ENCODE measurements at places on chromosomes 12 and 14.

DNA sequence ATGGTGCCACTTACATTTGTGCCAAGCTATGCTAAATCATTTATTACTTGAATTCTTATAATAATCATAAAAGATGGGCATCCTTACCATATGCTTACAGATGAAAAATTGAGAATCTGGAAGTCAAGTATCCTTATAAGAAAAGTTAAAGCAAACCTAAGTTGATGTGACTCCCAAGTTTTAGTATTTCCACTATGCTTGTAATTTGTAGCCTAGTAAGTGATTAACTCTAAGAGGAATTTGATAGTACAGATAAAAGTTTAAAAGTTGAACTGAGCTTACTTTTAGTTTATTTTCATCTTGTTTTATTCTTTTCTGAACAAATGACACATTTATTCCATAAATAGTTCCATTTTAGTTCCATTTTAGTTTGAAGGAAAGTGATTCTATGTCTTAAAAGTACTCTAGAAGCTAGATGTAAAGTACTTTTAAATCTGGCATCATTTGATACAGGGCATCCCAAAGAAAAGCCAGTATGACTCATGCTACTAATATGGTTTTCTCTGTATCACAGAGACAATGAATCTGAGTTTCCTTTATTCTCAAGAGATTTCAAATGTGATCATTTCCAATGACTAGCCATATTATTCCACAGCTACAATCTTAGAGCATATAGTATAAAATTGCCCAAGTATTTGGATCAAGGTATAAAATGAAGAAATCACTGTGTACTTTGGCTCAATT, 596.0 kb downstream of the SLC16A7 start:
- DNase-seq: peak; percentile 72

DNA sequence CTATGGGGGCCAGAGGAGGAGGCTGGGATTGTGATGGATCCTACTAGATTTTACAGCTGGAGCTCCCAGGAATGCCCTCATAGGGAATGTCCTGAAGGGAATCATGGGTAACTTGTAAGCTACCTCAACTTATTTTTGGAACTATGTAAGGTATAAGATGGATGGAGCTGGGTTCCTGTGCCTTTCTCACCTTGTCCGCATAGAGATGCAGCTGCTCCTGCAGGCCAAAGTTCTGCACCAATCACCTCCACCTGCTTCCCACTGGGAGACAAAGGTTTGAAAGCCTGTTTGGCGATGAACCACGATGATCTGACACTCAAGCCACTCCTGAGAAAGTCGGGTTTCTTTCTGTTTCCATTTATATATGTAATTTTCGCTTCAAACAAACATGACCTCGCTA, 648 bp upstream of the AKAP5 start:
- DNase-seq: no peak

- DNase-seq: no peak
These were observed 25.8 kb upstream of the G2E3 start for GRCh38 chr14:30533126-30533525.

GRCh38 chr12:112352921-112353320, 29.3 kb downstream of the HECTD4 start:
- DNase-seq: no peak

- DNase-seq: no peak
These were observed 165.5 kb upstream of the DYRK2 start for GRCh38 chr12:67482751-67483661.

- no peak for DNase-seq
These were observed 52.2 kb upstream of the TRHDE start for GRCh38 chr12:72219937-72220336.

DNA sequence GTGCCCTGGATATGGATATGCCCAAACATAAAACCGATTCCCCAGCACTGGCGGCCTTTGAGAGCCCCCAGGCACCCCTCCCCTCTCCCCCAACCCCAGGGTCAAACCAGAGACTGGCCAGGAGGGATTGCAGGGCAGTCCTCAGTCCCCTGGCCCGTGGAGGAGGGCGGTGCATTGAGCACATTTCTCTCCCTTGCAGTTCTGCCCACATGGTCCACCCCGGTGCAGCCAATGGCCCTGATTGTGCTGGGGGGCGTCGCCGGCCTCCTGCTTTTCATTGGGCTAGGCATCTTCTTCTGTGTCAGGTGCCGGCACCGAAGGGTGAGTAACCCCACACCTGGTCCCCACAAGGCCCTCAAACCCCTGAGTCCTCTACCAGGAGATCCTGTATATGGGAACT, 3.4 kb upstream of the GPR162 start:
- DNase-seq: no peak

- no peak for DNase-seq
These were observed 290.4 kb upstream of the TBX3 start for GRCh38 chr12:114974333-114974732.

DNA sequence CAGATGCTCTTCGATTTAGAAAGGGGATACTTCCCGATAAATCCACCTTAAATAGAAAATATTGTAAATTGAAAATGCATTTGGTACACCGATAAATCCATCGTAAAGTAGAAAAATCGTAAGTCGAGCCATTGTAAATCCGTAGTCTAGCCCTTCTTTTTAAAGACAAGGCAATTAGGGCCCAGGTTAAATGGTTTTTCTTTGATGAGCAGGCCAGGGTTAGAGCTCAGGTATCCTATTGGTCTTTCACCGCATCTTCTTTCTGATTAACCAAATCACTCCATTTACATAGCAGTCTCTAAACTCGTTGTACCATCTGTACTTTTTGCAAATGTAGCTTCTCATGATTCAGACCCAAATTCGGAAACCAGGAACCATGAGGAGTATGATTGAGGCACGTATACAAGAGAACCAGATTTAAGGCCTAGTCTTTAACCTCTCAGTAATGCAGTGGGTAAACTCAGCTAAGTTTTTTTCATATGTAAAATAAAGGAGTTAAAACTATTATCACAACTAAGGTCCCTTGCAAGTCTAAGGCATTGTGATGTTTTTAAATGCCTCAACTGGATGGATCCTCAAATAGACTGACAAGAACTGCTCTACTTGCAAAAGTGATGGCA, 2.2 kb upstream of the YAF2 start:
- DNase-seq: no peak

- DNase-seq: no peak
These were observed 84.2 kb upstream of the TMEM263 start for GRCh38 chr12:106871477-106871876.

GRCh38 chr12:6416596-6416995, 28.2 kb upstream of the CD27 start:
- DNase-seq: no peak

DNA sequence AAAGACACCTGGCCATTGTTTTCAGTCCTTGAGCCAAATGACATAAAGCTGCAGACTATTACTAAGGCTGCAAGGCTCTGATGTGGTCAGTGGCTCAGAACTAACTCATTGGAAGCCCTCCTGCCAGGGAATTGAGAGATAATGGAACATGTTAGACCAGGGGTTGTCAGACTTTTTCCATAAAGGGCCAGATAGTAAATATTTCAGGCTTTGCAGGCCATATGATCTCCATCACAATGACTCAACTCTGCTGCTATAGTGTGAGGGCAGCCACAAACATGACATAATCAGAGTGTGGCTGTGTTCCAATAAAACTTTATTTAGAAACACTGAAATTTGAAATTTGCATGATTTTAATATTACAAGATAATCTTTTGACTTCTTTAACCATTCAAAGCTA, 140.3 kb downstream of the TMEM30B start:
- no peak for DNase-seq

DNA sequence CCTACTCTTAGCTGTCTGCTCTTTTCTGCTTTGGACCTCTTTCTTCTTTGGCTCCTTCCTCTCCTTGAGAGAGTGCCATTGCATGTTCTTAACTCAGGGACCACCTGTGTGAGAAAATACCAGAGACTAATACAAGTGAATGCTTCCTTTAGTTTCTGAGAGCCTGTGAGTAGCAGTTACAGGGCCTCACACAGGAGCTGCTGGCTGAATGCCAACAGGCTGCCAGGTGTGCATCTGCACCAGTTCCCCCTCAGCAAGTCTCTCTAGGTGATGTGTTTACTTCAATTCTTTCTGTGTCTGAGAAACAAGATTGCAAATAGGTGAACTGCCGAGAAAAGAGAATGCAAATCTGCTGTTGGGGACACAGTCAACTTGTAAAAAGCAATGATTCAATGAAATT, 108.2 kb downstream of the STXBP6 start:
- DNase-seq: no peak

- no peak for DNase-seq
These were observed 60.4 kb upstream of the PTHLH start for GRCh38 chr12:28032811-28033537.

GRCh38 chr14:43937001-43937400, 570.1 kb downstream of the FSCB start:
- no peak for DNase-seq

GRCh38 chr12:98387444-98387843, 127.9 kb upstream of the TMPO start:
- DNase-seq: no peak

DNA sequence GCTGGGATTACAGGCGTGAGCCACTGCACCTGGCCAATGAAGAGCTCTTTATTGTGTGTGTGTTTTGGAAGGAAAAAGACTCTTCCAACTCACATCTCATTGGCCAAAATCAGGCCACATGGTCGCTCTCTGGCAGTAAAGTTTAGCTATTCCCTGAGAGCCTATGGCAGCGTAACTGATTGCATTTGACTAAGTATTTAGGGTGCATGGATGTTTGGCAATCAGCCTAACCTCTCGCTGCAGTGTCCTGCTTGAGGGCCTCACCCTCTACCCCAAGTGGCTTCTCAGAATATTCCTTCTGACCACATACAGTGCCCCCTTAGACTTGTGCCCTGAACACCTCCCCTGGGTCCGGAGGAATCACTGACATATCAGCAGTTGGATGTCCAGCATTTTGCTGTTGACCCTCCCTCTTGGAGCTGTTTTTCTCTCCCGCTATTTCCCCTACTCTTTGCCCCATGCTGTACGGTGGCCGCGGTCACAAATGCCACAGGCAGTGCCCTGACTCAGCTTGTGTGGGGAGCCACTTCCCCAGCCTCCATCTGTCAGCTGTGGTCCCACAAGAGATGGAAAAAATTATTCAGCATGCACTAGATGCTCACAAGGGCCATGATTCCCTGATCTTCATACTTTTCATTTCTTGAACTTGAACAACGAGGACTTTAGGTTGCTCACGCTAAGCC, 9.5 kb downstream of the PHETA1 start:
- DNase-seq: no peak

GRCh38 chr14:55094292-55095157, 34.5 kb upstream of the LGALS3 start:
- DNase-seq: peak; percentile 60

- no peak for DNase-seq
These were observed 1.9 kb downstream of the TEAD4 start for GRCh38 chr12:2960996-2961616.

DNA sequence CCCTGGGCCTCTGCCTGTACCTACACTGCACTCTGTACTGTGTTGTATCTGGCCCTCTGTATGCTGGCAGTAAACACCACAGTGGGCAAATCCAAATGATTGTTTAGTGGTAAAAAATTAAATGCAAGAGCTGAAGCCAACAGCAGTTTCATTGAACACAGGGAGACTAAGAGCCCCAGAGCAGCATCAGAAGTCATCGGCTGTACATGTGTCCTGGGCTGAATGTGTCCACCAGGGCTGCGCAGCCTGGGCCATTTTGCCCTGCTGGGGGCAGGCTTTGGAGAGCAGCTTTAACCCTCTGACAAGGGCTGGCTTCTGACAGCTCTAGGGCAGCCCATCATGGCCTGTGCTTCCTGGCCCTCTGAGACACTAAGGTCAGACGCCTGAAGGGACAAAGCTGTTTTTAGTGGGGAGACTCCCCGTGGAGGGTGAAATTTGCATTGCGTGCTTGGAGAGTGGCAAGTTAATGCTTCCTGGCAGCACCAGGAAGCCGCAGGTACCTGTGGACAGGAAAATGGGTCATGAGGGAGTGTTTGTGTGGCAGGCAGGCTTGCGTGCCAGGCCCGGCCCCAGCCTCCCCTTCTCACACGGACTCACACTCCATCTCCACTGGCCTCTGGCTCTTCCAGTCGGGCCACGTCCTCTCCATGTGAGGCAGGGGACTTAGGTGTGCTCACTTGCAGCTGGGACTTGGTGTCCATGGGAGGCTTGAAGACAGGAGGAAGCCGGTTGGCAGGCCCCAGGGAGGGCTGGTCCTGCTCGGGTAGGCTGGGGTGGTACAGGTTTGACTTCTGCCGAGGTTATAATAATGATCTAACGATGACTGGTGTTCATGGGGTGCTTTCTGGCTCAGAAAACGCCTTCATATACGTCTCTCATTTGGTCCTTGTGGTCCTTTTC, 150.1 kb downstream of the TSPAN9 start:
- DNase-seq: no peak

GRCh38 chr14:92413379-92413778, 90.4 kb downstream of the SLC24A4 start:
- no peak for DNase-seq

All from SJSA1 (cell line).